T-cell (primary cell): ENCODE measurements at places on chromosomes 3 and 15. TPM values are rescaled to one million over a fixed set of nuclear protein-coding genes. Genes with fewer than 3 reads are reported as not detected.

DNA sequence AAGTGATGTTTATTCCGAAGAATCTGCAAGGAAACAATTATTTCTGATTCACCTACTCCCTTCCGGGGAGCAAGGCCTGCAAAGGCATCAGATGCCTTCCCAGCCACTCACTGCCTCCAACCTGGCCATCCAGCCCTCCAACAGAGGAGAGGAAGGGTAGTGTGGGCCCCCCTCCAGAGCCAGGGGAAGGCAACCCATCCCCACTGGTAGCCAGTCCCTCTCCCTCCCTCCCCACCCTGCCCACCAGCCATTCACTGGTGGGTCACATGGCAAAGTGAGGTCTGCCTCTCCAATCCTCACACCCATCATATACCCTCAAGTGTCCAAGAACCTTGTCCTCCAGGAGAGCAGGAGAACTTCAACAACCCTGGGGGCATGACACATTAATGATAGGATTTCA lies 2.4 kb upstream of the VIPR1 start:
- no peak overlapping the region for H3K27ac ChIP-seq
- peaks cover 42% of the 10 kb centered on the region for H3K27me3 ChIP-seq
- H3K4me1 ChIP-seq: peaks cover 35% of the 10 kb centered on the region

DNA sequence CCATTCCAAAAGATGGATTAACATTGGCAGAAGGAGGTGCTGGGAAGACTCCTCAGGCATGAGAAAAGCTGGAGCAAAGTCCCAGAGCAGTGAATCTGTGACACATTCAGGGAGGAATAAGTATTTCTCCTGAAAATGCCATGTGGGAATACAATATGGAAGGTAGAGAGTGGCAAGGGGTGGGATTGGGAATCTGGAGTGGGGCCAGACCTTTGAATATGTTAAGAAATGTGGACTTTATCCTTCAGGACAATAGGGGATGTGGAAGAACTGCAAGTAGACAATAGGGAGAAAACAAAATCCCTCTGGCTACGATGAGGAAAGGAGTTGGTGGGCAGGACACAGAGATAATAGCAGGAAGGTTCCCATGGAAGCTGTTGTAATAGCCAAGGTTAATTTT lies 305.6 kb upstream of the TGFBR2 start:
- H3K27me3 ChIP-seq: no peaks in the 10 kb centered on the region
- no peaks in the 10 kb centered on the region for H3K4me1 ChIP-seq
- no peak for DNase-seq

Gene C3orf85
- total RNA-seq: not detected

- H3K36me3 ChIP-seq: no peaks in the 10 kb centered on the region
- no peaks in the 10 kb centered on the region for H3K27me3 ChIP-seq
- DNase-seq: no peak
- H3K4me1 ChIP-seq: peaks cover 9% of the 10 kb centered on the region
- no peak overlapping the region for H3K4me3 ChIP-seq
- no peak overlapping the region for H3K27ac ChIP-seq
These were observed 111.9 kb downstream of the RAP2B start for GRCh38 chr3:153273767-153274435.

GRCh38 chr3:71288269-71288930 lies 295.1 kb downstream of the FOXP1 start:
- no peaks in the 10 kb centered on the region for H3K4me1 ChIP-seq
- no peak overlapping the region for H3K4me3 ChIP-seq
- H3K27me3 ChIP-seq: no peaks in the 10 kb centered on the region

GRCh38 chr3:171825222-171825828 lies 15.0 kb upstream of the PLD1 start:
- no peak for DNase-seq
- H3K27ac ChIP-seq: no peak overlapping the region
- no peaks in the 10 kb centered on the region for H3K36me3 ChIP-seq
- H3K27me3 ChIP-seq: peaks cover 4% of the 10 kb centered on the region
- H3K4me1 ChIP-seq: no peaks in the 10 kb centered on the region

GRCh38 chr15:31392761-31393401 lies 66.2 kb downstream of the KLF13 start:
- DNase-seq: no peak
- peaks cover 53% of the 10 kb centered on the region for H3K4me1 ChIP-seq
- H3K4me3 ChIP-seq: peak overlapping the region; percentile 61
- H3K36me3 ChIP-seq: no peaks in the 10 kb centered on the region
- no peaks in the 10 kb centered on the region for H3K27me3 ChIP-seq
- H3K27ac ChIP-seq: peak overlapping the region; percentile 72

DNA sequence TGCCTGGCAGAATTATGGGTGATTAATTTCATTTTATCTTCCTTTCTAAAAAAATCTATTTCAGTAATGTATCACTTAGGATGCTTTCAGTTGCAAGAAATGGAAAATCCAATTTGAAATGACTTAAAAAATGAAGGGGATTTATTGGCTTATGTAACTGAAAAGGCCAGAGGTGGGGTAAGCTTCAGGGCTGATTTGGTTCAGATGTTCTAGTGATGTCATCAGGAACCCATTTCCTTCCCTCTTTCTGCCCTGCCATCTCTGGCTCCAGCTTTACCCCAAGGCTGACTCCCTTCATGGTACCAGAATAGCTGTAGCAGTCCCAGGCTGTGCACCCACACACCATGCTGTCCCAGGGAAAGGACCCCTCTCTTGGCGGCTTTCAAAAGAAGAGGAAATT lies 18.5 kb upstream of the REC114 start:
- no peaks in the 10 kb centered on the region for H3K4me1 ChIP-seq
- H3K4me3 ChIP-seq: no peak overlapping the region
- H3K36me3 ChIP-seq: no peaks in the 10 kb centered on the region

GRCh38 chr3:169475576-169475975 lies 187.9 kb downstream of the MECOM start:
- no peaks in the 10 kb centered on the region for H3K4me1 ChIP-seq
- no peaks in the 10 kb centered on the region for H3K27me3 ChIP-seq
- DNase-seq: no peak
- H3K4me3 ChIP-seq: no peak overlapping the region
- H3K36me3 ChIP-seq: no peaks in the 10 kb centered on the region

DNA sequence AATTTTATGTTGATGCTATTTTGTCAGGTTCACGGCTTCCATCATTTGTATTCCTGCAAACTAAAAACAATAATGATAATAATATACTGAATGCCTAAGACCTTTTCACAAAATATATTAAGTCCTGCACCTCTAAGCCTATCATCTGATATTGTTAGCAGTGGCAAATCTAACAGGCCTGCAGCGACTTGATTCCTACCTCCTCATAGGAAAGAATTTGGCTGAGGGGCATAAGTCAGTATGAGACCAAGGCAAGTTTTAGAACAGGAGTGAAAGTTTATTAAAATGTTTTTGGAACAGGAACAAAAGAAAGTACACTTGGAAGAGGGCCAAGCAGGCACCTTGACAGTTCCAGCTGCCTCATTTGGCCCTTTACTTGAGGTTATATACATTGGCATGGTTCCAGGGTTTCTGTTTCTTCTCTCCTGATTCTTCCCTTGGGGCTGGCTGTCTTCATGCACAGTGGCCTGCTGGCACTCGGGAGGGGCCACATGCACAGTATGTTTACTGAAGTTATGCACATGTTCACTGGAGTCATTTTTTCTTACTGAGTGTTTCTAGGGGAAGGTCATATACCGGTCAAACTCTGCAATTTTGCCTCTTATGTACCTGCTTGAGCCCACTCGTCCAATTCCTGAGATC lies 418.1 kb downstream of the EPHA6 start:
- DNase-seq: no peak
- H3K27me3 ChIP-seq: no peaks in the 10 kb centered on the region
- no peak overlapping the region for H3K4me3 ChIP-seq
- no peaks in the 10 kb centered on the region for H3K36me3 ChIP-seq
- H3K27ac ChIP-seq: no peak overlapping the region

DNA sequence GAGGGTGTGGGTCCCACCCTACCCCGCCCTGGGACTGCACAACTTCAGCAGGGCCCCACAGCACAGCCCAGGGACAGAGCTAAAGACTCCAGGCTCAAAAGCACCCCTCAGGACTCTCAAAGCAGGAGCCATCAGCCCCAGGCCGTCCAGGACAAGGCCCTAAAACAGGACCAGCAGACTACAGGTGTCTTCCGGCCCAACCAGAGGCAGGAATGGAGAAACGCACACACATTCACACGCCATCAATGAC lies 26.1 kb downstream of the ATRIP start:
- no peak for DNase-seq
- peak overlapping the region; percentile 99 for H3K27ac ChIP-seq
- H3K27me3 ChIP-seq: no peaks in the 10 kb centered on the region
- peaks cover 19% of the 10 kb centered on the region for H3K4me1 ChIP-seq
- peaks cover 39% of the 10 kb centered on the region for H3K36me3 ChIP-seq

DNA sequence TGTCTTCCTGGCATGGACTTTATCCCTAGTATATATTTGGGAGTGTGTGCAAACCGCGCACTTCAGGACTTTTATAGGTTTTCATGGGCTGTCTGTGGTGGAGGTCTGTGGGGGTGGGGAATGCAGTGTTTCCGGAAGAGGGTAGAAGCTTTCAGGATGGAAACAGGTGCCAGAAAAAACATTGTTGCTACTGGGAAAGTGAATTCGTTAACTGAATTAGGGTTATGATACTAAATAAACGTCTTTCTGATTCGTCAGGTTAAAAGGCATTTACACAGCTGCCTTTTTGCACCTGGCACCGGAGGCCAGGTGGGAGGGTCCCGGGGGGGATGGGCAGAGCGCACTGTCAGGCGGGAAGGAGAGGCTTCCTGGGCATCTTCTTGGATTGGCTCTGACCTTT lies 62.1 kb downstream of the SLCO3A1 start:
- no peaks in the 10 kb centered on the region for H3K4me1 ChIP-seq
- H3K4me3 ChIP-seq: no peak overlapping the region
- peaks cover 2% of the 10 kb centered on the region for H3K36me3 ChIP-seq
- DNase-seq: no peak
- H3K27me3 ChIP-seq: no peaks in the 10 kb centered on the region

DNA sequence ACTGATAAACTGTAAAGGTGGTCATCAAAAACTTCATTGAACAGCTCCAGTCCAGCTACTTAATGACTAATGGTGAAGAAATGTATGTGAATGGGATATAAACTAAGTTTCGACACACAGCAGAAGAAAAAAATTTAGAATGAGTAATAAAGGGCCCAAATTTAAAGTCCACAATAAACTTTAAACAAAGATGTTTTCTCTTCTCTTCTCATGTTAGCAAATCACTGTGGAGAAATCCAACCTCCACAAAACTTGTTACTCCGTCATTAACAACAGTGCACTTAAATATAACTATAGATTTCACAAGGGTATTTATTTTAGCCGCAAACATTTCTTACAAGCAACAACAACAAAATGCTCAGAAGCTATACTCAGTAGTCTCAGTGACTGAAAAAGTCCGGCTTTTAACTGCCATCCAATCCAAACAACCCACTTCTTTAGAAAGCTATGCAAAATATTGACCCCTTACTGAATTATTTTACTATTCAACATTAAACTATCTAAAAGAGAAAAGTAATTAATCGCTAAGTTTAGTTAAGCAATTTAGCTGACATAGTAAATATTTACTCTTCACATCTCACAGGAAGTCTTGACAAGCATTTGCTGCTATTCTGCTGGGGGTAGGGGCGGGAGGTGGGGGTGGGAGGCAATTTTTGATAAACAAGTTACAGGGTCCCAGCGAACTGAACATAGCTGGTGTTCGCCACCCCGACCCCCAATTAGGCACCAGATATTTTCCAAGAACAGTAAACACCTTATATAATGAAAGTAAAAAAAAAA lies 2.4 kb downstream of the IGF2BP2 start:
- H3K27me3 ChIP-seq: peaks cover 36% of the 10 kb centered on the region
- no peak overlapping the region for H3K27ac ChIP-seq
- no peaks in the 10 kb centered on the region for H3K4me1 ChIP-seq

Gene UNC13C
- total RNA-seq: not detected

GRCh38 chr15:59124261-59124660 lies 19.3 kb downstream of the CCNB2 start:
- DNase-seq: no peak
- H3K27ac ChIP-seq: no peak overlapping the region
- H3K4me1 ChIP-seq: no peaks in the 10 kb centered on the region
- H3K36me3 ChIP-seq: no peaks in the 10 kb centered on the region
- H3K27me3 ChIP-seq: no peaks in the 10 kb centered on the region

DNA sequence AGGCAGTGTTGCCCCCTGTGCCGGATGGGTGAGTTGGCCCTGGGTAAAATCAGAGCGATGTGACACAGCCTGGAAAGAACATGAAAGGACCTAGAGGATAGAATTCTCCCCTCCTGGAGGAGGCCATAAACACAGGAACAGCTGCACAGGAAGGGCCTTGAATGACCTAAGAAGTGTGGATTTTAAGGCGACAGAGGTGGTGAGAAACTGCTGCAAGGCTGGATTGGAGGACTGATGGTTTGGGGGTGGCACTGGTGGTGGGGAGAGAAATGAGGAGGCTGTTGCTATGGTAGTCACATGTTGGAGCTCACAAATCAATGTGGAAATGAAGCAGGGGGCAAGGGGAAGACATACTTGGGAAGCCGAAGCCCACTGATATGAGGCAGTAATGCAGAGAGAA lies 13.8 kb downstream of the XIRP1 start:
- H3K4me1 ChIP-seq: peaks cover 38% of the 10 kb centered on the region
- no peak overlapping the region for H3K4me3 ChIP-seq
- no peak for DNase-seq
- H3K27me3 ChIP-seq: no peaks in the 10 kb centered on the region

GRCh38 chr3:44976002-44976815 lies at the start of the genes EXOSC7 and ZDHHC3:
EXOSC7 (plus strand) TSS chr3:44976244; CDS start chr3:44976278, 34 bp downstream.
ZDHHC3 (minus strand) TSS chr3:44976174; CDS start chr3:44959436, 16,738 bp downstream.
- H3K36me3 ChIP-seq: peaks cover 1% of the 10 kb centered on the region
- H3K4me1 ChIP-seq: peaks cover 37% of the 10 kb centered on the region
- peak within 1 kb of the TSS; percentile 99 for H3K4me3 ChIP-seq
- peak; percentile 83 for DNase-seq
- H3K27ac ChIP-seq: peak within 1 kb of the TSS; percentile 84

- no peak for DNase-seq
- H3K36me3 ChIP-seq: no peaks in the 10 kb centered on the region
- no peaks in the 10 kb centered on the region for H3K27me3 ChIP-seq
- H3K27ac ChIP-seq: no peak overlapping the region
These were observed 990.4 kb downstream of the GBE1 start for GRCh38 chr3:80771085-80771484.

DNA sequence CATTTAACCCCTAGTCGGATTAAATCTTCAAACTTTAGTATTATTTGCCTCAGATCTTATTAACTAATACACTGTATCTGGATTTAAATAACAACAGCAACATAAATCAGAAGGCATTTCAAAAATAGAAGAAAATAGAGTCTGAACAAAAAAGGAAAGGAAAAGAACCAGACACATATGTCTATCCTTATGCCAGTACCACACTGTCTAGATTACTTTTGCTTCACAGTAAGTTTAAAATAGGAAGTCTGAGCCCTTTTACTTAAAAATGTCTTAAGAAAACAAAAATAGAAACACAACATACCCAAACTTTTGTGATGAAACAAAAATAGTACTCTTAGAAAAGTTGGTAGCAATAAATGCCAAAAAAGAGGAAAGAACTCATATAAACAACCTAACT lies 1615.8 kb downstream of the SI start:
- no peaks in the 10 kb centered on the region for H3K27me3 ChIP-seq
- no peaks in the 10 kb centered on the region for H3K4me1 ChIP-seq
- no peaks in the 10 kb centered on the region for H3K36me3 ChIP-seq
- DNase-seq: no peak

Gene HYAL1
- 0.79 TPM for total RNA-seq

- H3K27ac ChIP-seq: no peak overlapping the region
- no peak for DNase-seq
- H3K27me3 ChIP-seq: no peaks in the 10 kb centered on the region
- no peak overlapping the region for H3K4me3 ChIP-seq
These were observed 24.0 kb upstream of the SLC6A6 start for GRCh38 chr3:14378415-14378814.

- no peak overlapping the region for H3K4me3 ChIP-seq
- no peaks in the 10 kb centered on the region for H3K36me3 ChIP-seq
- peaks cover 3% of the 10 kb centered on the region for H3K27me3 ChIP-seq
These were observed 191.1 kb downstream of the PDZRN3 start for GRCh38 chr3:73433687-73434086.

Gene NR2E3
- total RNA-seq: not detected
